H1 (cell line): ENCODE measurements at places on chromosomes 5 and 9. TPM values are rescaled to one million over a fixed set of nuclear protein-coding genes. Genes with fewer than 3 reads are reported as not detected.

DNA sequence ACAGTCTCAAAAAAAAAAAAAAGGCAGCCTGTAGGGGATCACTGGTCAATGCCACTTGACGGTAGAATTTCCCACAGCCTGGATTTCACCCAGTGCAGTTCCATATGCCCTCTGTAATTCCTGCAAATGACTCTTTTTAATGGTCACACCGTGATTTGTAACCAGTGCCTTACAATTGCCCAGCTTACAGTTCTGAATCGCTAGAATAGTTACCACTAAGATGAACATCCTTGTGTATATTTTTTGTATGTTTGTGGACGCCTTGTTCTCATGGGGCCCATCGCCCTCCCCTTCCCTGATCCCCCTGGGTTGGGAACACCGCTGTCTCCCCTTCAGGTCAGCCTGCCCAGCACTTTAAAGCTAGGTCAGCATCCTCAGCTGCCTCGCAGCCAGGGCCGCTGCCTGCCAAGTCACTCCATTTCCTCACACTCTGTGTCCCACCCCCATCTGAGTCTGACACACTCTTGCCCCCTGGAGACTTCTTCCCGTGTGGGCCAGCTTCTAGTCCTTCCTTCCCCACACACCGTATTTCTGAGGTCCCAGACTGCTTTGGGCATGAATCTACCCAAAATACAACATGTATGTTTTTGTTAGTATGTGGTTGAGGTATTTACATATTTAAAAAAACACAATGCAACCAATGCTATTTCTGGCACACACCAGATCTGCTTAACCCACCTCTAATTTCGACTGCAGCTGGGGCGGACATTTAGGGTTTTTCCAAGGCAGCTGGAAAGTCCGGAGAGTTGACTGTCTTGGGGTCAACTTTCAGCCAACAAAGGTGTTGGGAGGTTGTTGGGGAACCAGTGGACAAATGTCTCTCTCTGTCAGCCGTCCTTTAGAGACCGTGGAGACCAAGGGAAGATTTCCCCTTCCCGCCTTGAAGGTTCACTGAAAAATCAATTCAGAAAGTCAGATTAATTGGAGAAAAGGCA, 120.5 kb upstream of the NEK6 start:
- peak; percentile 16 for DNase-seq

DNA sequence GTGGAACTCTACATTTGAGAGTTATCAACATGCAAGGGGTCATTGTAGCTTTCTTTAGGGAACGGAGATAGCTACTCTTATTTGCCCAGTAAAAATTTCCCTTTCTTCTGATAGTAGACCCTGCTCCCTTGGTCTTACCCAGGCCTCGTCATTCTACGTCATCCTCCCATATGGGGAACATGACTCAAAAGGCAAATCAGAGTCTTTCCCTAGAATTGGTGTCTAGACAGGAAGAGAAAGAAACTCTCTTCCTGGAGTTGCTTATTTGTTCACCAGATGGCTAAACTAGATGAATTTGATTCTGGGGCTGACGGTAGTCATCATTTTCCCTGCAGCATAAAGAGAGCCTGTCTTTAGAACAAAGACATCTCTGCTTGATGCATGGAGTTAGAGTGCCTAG, 12.2 kb upstream of the SLC38A9 start:
- no peak for DNase-seq

Gene TOR2A
- 18.4 and 18.7 TPM in 2 replicates for total RNA-seq

- no peak for DNase-seq
Measured at GRCh38 chr5:174283211-174284005, 237.9 kb downstream of the NSG2 start.

Gene ARAP3
- total RNA-seq: 45.7 and 48.6 TPM in 2 replicates

- DNase-seq: no peak
Measured at GRCh38 chr9:28051559-28052503, 478.6 kb upstream of the C9orf72 start.

Gene VCP
- total RNA-seq: 375 and 379 TPM in 2 replicates

- no peak for DNase-seq
Measured at GRCh38 chr9:7287065-7287464, 512.5 kb downstream of the DMAC1 start.

DNA sequence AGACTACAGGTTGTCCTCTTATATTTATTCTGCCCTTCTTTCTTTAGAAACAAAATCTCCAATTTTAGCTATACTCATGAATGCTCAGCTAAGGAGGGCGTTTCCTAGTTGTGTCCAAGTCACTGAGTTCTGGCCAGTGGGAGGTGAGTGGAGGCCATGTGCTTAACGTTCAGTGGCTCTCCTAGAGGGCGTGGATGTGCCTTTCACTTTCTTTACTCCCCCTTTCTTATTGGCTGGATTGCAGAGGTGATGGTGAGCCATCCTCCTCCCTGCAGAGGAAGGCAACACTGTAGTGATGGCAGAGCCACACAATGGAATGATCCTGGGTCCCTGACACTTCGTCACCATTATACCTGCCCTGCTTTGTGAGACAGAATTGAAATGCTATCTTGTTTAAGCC, 54.6 kb downstream of the ALG2 start:
- DNase-seq: no peak

GRCh38 chr5:154829589-154830218, 20.7 kb downstream of the FAXDC2 start:
- no peak for DNase-seq

Gene LIFR
- total RNA-seq: 18.6 and 18.9 TPM in 2 replicates

DNA sequence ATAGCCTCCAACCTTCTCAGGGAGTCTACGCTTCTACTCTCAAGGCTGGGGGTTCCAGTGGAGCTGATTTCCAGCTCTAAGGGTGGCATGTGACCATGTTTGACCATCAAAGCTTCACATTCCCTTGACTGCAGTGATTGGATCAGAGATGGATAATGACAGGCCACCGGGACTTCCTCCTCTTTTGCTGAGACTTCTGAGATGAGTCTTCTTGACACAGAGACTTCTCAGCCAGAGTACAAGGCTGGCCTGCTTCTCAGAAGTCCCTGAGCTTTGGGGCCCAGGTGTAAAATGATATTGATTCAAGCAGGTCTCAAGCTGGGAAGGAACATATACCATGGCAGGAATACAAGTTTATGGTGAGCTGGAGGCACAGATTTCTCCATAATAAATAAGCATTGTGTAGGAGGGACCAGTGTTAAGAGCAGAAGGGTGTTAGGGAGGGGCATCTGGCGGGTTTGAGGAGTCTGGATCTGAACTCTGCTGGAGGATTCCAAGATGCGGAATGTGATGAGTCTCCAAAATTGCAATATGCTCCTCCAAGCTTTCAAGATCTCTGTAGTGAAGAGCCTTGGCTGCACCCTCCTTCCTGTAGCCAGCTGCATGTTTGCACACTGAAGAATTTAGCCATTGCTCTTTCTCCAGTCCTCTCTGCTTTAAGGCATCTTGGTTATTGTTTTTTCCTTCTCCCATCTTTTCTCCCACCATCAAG, 41.7 kb upstream of the HSD17B4 start:
- DNase-seq: no peak

Gene ATG12
- total RNA-seq: 49.3 and 51.4 TPM in 2 replicates

- DNase-seq: no peak
Measured at GRCh38 chr5:88882276-88883038, 527 bp downstream of the MEF2C start.

DNA sequence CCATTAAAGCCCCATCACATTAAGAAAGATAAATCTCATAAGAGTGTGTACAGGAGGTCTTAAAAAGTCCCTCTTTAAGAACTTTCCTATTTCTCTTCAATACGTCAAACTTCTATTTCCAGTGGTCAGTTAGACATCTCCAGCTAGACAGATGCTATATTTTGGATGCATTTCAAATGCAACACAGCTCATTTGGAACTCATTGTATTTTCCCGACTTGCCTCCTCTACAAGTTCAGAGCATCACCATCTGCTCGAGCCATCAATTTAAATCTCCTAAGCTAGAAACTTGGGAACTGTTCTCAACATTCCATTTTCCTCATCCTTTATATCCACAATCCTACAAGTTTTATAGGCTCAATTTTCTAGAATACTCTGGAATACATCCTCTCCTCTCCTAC, 3.2 kb upstream of the UHRF2 start:
- DNase-seq: no peak

- no peak for DNase-seq
Measured at GRCh38 chr5:38023799-38024198, 184.0 kb upstream of the GDNF start.

DNA sequence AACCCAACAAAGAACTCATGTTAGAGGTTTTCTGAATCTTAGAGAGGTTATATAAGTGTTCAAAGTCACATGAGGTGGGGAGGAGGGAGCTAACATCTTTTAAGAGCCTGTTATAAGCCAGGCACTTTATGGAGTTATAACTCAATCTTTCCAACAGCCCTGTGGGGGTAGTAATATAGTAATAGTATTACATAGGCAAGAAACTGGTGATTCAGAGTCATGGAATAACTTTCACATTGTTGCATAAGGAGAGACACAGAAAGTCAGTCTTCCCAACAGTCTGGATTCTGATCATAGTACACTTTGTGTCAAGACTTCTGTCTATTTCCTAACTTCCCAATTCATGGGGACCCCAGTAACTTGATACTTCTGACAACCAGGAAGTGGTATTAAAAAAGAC, 89.2 kb downstream of the ACER2 start:
- DNase-seq: no peak

GRCh38 chr9:1707291-1707690, 307.9 kb upstream of the SMARCA2 start:
- DNase-seq: no peak

GRCh38 chr9:24516463-24516862, 29.2 kb downstream of the IZUMO3 start:
- no peak for DNase-seq

- DNase-seq: no peak
Measured at GRCh38 chr9:33443464-33444154, 3.8 kb downstream of the AQP3 start.

GRCh38 chr9:15392363-15392762, 30.3 kb upstream of the SNAPC3 start:
- DNase-seq: no peak

GRCh38 chr5:159415301-159415937, 85.1 kb upstream of the IL12B start:
- DNase-seq: no peak

- no peak for DNase-seq
Measured at GRCh38 chr9:129335464-129336129, 157.5 kb upstream of the IER5L start.

Gene WDR38
- not detected in 2 replicates for total RNA-seq

Gene PDZD2
- total RNA-seq: 6.8 and 8.5 TPM in 2 replicates

DNA sequence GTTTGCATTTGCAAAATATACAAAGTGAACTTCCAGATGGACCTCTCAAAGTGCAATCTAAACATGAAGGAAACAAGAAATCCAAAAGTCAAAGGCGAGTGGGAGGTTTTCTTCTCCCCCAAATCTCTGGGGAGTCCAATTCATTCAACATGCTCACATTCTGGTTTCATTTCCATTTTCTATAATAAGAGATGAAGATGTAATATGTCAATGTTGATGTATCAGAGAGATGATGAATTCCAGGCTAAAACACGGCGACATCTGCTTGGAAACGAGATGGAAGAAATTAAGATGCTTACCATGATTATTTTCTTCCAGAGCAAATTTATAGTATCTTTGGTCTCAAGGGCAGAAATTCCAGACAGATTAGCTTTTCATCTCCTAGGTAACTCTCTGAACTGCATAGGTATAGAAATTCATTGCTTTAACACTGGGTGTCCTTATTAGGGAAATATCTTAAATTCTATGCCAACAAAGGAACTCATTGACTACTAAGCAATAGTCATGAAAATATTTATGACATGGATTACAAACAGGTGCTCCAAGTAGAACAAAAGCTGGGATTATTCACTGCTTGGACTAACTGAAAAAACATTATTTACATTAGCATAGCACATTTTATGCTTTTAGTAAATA, 287.9 kb downstream of the SEC61B start:
- DNase-seq: no peak

DNA sequence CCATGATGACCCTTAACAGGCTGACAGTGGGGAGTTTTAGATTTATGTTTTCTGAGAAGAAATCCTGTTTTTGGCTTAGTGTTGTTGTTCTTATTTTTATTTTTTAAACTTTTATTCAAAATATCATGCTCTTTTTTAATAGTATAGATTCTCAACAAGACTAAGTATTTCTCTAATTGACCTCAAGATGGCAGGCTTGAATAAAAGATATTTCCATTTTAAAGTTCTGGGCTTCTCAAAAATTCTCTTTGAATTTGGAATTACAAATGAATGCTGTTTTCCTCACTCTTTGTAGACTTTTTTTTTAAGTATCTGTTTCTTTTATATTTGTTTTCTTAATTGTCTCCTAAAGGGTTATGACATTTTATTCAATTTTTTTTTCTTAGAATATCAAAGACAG, 50.0 kb upstream of the SH3GL2 start:
- no peak for DNase-seq

DNA sequence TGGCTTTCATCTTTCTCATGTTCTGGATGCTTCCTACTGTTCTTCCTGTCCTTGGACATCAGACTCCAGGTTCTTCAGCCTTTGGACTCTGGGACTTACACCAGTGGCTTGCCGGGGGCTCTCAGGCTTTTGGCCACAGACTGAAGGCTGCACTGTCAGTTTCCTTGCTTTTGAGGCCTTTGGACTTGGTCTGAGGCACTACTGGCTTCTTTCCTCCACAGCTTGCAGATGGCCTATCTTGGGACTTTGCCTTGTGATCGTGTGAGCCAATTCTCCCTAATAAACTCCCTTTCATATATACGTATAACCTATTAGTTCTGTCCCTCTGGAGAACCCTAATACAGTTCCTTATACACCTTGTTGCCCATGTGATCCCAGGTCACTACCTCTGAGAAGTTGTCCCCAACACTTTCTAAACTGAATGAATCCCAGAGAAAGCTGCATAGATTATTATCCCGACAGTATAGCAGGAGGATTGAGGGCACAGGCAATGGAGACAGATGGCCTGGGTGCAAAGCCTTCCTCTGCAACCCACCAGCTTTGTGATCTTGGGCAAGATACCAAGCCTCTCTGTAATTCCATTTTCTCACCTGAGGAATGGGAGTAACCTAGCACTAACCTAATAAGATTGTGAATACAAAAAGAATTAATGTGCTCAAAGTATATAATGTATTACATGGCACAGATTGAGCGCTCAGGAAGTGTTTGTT, 449.6 kb upstream of the BRINP1 start:
- DNase-seq: no peak

DNA sequence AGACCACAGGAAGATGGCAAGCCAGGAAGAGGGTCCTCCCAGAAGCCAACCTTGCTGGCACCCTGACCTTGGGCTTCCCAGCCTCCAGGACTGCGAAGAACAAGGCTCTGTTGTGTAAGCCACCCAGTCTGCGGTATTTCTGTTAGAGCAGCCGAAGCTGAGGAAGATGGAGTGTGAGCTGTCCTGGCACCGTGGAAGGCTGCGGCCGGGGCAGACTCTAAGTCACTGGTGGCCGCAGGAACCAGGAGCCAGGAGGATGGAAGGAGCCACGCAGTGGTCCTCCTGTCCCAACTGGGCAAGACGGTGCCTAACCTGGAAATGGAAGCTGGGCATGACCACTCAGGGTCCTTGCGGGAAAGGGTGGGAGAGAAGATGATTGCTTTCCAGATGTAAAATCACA, 89.1 kb downstream of the ZNF354C start:
- no peak for DNase-seq

DNA sequence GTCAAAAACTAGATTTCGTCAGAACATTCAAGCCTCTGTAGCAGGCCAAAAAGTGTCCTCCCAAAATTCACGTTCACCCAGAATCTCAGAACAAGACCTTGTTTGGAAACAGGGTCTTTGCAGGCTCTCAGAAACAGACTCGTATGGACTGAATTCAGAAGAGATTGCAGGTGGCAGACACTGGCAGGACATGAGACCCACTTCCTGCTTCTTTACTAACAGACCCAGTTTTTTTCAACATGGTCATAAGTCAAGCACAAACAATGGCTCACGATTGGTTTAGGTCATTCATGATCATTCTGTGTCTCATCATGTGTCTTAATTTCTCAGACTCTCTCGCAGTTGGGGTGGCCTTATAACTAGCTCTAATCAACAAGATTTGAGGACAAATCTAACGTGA, 5.4 kb upstream of the TENT4A start:
- DNase-seq: no peak

- DNase-seq: no peak
Measured at GRCh38 chr5:20231040-20231439, 243.0 kb upstream of the CDH18 start.
